Trophoblast cell (in vitro differentiated cells and primary cell): ENCODE measurements at places on chromosomes 1 and 21.
A peak's percentile ranks its signal among the peaks of the same experiment; 100 is the strongest.

DNA sequence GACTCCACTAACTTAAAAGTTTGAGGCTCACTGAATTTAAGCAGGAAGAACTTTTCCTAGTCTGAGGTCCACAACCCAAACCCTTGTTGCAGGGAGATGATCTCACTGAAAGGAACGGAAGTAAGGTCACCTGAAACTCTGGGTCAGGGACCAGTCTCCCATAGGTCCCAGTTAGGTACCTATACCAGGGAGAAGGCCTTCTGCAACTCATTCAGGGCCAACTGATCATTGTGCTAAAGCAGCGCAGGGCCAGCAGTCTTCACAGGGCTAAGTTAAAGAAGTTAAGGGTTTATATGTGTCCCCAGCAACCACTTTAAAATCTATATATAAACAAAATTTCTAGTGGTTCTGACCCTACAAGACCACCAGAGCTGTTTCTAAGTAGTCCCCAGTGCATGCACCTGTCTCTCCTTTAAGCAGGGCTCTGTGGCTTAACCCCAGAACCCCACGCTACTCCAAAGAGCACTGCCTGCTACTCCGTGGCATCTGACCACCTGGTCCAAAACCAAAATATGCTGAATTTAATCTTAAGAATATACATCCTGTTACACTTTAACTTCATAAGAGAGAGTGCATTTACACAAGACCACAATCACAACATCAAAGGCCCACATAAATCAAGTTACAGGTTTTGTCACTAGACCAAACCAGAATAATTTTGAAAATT, 2.8 kb downstream of the SRSF10 start:
- DNase-seq, result no peak

- no peak for DNase-seq
These were observed 60.0 kb downstream of the SLC19A1 start for GRCh38 chr21:45481977-45482898.

- DNase-seq, result no peak
These were observed 50.1 kb downstream of the ARHGEF11 start for GRCh38 chr1:156995412-156995811.

DNA sequence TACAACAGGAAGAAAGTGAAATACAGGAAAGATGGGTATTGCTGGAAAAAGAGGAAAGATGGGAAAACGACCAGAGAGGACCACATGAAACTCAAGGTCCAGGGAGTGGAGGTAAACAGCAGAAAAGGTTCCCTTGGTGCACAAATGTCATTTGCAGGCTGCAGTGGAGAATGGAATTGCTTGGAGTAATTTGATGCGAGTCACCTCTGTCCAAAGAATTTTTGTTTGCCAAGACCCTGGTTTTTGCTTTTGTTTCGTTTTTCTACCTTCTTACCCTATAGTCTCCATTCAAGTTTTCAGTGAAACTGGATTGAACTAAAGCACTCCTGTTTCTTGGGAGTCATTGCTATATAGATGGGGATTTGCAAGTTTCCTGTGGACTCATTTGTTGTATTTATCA, 464.3 kb downstream of the CAMTA1 start:
- DNase-seq, result no peak

GRCh38 chr1:194476351-194476750, 1289.9 kb upstream of the B3GALT2 start:
- no peak for DNase-seq

GRCh38 chr1:157992833-157993146, 655 bp upstream of the KIRREL1 start:
- DNase-seq, result no peak

GRCh38 chr1:203325026-203325417, 19.7 kb downstream of the BTG2 start:
- no peak for DNase-seq

DNA sequence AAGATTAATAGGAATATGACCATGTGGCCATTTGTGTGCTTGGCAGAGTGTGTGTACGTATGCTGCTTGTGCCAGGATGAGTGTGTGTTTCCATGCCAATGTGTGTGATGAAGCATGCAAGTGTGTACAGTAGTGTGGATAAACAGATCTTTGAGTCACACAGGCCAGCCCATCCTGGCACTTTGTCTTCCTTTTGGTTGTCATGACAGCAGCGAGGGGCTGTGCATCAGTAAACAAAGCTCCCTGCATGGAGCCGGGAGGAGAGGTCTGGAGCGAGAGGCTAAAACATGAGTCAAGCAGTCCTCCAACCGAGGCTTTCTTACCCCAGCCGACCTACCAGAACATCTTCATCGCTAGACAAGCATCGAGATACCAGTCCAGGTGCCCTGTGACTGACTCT, 221.2 kb downstream of the CACNA1E start:
- DNase-seq, result no peak

DNA sequence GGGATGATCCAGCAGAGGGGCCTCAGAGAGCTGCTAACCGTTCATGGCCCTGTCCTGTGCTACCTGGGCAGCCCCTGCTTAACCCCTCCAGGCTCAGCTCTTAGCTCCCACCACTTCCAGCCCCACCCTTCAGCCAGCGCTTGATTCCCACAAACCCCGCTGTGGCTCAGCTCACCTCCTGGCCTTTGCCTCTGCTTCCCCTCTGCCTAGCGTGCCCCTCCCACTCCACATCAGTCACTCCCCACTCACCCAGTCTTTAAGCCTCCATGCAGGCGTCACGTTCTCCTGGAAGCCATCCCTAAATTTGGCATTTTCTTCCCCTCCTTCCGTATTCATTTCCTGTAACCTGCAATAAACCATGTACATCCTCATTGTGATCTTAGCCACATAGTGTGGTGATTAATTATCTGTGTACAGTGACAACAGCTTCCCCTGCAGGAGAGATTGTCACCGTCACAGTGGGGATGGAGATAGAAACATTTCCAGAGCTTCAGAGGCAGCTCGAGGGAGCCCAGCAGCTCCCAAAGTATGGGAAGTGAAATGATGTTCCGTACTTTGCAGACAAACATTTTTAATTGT, 65.5 kb downstream of the EPHB2 start:
- DNase-seq, result no peak

- DNase-seq, result no peak
These were observed 175.5 kb downstream of the ASTN1 start for GRCh38 chr1:176989023-176989422.

DNA sequence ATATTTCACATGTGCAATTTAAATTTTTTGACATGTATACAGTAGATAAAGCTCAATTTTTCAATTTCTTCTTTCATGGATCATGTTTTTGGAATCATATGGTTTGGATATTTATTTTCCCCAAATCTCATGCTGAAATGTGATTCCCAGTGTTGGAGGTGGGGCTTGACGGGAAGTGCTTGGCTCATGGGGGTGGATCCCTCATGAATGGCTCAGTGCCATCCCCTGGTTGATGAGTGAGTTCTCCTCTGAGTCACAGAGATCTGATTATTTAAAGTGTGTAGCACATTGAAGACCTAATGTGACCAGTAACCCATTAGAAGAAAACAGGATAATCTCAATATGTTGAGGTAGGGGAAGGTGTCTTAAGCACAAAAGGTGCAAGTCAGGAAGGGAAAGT, 9.1 kb upstream of the IFI16 start:
- DNase-seq, result no peak

GRCh38 chr1:233993651-233994050, 89.2 kb downstream of the SLC35F3 start:
- no peak for DNase-seq

- DNase-seq, result no peak
These were observed 61.7 kb downstream of the CHD5 start for GRCh38 chr1:6118415-6118814.

- no peak for DNase-seq
These were observed 191.2 kb downstream of the GABPA start for GRCh38 chr21:25925936-25926335.

- DNase-seq, result no peak
These were observed 6.1 kb upstream of the NTPCR start for GRCh38 chr1:232944347-232944746.

DNA sequence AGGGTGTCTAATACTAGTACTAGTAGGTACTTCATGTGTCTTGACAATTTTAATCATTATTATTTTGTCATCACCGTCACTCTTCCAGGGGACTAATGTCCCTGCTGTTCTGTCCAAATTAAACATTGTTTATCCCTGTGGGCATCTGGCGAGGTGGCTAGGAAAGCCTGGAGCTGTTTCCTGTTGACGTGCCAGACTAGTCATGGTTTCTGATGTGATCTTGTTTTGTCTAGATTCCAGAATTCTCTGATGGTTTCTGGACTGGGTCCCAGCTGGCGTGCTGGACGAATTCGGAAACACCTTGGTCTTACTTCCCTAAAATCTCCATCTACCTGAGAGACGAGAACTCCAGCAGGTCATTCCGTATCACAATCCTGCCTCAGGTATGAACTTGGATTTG, 66.1 kb upstream of the FAM3B start:
- DNase-seq, result no peak

DNA sequence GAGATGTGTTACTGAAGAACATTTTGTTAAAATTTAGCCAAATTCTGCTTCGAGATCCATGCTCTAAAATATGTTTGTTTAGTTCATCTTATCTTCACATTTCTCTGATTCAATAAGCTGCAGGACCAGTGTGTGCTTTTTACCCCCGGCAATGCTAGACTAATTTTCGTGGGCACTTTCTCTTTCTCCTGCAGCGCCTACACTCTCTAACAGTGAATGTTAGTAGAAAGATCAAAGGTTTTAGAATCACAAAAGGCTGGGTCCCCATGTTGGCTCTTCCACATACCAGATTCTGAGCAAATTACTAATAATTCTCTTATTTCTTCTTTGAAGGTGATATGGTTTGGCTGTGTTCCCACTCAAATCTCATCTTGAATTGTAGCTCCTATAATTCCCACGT, 8.5 kb downstream of the CHML start:
- no peak for DNase-seq

- DNase-seq, result no peak
These were observed 40.6 kb downstream of the CHRM3 start for GRCh38 chr1:239426821-239427475.

DNA sequence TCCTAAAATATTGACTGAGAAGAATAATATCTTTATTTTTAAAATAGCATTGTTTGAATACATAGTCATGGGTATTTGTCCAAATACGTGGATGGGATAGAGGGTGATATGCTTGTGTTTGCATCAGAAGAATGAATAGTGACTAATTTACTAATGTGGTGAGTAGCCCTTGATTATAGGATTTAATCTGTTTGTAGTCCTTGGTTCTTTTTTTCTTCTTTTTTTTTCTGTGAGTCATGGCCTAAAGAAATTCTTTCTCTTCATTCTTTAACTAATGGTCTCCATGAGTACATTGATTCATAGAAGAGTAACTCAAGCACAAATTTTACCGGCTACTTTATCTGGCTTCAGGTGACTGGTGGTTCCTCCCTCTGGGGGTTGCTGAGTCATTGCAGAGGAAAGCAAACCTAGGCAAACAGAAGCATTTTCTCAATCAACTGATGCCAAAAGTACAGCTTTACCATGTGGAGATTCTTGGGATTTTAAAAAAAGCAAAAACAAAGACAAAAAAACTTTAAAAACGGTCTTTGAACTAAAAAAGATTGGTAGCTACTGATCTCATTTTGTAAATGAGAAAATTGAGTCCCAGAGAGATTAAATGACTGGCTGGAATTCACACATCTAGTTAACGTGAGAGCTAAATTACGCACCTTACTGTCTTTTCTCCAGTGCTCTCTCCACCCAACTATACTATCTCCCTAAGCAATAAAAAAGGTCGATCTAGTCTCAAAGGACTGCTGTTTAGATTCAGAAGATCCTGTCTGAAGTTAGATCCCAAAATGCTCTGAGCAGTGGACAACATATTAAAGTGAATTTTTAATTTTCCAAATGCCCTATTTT, 40.5 kb downstream of the AK5 start:
- peak; percentile 63 for DNase-seq

DNA sequence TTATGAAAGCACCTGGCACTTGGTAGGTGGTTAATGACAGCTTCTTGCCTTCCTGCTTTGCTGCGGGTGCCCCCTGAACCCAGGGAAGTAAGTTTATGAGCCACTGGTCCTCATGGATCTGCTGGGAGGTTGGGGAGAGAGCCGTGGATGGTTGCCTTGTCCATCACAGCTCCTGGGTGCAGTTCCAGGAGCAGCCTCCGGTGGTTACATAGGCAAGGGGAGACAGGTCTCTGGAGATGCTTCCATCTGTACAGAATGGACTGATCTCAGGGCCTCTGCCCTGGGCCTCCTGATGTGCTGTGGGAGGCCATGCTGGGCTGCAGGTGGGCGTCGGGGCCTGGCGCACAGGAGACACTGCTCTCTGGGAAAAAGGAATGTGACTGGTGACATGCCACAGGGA, 31.6 kb upstream of the ARHGEF10L start:
- DNase-seq, result no peak

GRCh38 chr21:39902986-39903385, 35.7 kb downstream of the PCP4 start:
- DNase-seq, result no peak

GRCh38 chr1:222716393-222716792, 4.0 kb downstream of the BROX start:
- DNase-seq, result no peak

- no peak for DNase-seq
These were observed 23.7 kb downstream of the JAK1 start for GRCh38 chr1:64942675-64943074.

- no peak for DNase-seq
These were observed 27.8 kb upstream of the LRRC38 start for GRCh38 chr1:13541435-13542215.

DNA sequence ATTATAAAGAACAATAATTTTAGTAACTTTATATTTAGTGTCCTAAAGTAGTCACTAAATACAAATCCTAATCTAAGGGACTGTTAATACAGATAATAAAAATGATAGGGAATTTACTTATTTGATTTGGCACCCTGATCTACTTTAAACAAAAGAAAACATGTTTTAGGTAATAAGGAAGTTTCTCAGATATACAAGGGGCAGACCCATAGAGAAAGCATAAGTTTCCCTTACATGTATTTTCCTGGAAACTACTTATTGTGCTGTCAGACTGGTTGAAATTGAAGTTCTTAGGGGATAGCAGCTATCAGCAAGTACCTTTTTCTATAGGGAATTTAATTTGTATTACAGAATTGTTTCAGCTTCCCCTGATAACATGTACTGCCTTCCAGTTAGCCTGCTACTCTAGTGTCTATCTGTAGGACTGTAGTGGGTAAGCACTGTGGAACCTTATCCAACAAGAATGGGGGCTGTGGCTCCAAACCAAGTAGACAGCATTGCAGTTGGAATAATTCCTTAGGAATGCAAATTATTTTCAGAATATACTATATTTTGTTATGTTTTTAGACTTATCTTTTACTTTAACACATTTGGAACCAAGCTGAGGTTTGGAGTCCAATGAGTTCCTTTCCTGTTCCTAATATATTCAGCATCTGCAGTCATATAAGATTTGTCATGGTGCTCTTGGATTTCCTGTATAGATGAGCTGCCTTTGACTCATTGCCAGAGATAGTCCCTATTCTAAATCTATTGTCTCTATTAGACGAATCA, 14.7 kb downstream of the MSH4 start:
- no peak for DNase-seq

GRCh38 chr1:229385853-229386456, 43.1 kb upstream of the CCSAP start:
- DNase-seq, result no peak

- DNase-seq, result peak; percentile 21
These were observed 22.8 kb upstream of the TIAM1 start for GRCh38 chr21:31366825-31367224.

GRCh38 chr1:39272798-39273469, 68.4 kb downstream of the MACF1 start:
- DNase-seq, result peak; percentile 51

- DNase-seq, result peak; percentile 46
These were observed 527 bp downstream of the MACO1 start for GRCh38 chr1:25430967-25431881.
